ENCODE measurements at places on chromosomes 2 and 18.

- no peak for DNase-seq
Observed at GRCh38 chr2:50126845-50127244, 905.1 kb downstream of the NRXN1 start.

DNA sequence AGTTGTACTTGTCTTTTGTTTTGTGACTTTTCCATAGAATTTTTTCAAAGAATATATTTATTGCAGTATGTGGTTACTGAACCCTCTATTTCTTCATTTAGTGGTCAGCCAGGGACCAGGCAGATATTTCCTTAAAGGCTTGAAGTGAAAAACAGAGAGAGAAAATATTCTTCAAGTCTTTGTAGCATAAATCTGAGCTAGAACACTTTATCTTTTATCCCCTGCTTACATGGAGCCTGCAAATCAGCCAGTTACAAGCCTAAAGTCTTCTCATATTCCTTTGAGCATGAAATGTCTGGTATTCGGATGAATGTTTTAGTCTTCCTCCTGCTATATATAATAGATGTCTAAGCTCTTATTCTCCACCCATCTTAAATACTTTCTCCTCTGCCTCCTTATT lies 1557.5 kb upstream of the ACVR2A start:
- DNase-seq = no peak

DNA sequence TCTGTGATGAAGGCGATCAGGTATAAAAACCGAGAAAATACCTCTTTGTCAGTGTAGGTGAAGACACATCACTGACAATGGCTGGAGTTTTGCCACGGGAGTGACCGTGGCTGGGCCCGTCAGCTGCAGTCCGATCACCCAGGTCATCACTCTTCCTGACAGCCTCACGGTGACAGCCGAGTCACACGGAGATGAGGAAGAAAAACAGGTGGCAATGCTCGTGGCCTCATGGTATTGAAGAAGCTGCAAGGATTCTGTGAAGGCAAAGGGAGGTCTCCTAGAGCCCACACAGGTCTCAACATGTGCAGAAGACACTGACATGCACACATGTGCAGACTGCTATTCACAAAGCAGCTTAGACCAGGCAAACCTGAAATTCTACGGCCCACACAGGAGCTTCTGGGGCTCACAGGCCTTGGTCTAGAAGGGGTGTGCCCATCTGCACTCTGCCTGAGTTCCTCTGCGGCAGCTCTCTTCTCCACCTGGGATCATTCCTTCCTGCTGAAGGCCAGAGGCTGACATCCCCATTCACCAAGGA lies 7.4 kb downstream of the COPS9 start:
- no peak for DNase-seq

- no peak for DNase-seq
Observed at GRCh38 chr2:237154884-237155851, 69.5 kb downstream of the COPS8 start.

GRCh38 chr2:75495862-75496261 lies 64.9 kb downstream of the EVA1A start:
- DNase-seq = no peak

DNA sequence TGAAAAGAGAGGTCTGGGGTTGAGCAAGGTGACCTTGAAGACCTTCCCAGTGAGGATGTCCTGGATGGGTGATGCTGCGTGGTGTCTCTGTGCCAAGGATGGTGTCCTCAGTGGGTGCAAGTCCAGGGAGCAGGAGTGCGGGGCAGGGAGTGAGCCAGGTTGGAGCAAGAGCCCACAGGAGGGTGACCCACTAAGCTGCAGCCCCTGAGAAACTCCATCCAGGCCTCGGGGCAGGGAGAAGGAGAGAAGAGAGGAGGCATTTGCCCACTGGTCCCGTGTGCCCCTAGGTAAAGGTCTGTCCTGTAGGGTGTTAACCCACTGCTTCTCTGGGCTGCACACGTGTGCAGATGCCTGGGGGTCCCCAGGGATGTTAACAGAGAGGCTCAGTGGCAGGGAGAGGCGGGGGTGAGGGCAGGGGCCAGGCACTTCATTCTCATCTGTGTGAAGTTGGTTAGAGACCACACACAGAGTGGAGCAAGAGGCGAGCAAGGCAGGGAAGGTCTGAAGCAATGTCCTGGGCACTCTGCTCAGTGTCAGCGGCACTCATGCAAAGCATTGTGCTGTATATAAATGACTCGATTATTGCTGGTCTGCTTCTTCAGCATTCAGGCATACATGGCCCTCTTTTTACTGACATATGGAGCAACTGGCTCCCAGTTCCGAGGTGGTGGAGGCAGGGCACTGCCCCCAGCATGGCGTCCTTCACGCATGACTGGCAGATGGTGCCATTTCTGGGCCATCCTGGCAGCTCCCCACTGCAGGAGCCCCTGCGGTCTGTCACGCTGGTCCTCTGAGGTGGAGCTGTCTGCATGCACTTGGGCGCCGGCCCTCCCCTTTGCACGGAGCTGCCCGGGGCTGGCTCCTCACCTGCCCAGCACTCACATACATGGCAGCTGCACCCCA lies 117.2 kb upstream of the HS6ST1 start:
- no peak for DNase-seq

- no peak for DNase-seq
Observed at GRCh38 chr18:9762526-9762925, 54.4 kb downstream of the RAB31 start.

GRCh38 chr2:172058660-172059059 lies 26.6 kb upstream of the DLX1 start:
- DNase-seq = no peak

DNA sequence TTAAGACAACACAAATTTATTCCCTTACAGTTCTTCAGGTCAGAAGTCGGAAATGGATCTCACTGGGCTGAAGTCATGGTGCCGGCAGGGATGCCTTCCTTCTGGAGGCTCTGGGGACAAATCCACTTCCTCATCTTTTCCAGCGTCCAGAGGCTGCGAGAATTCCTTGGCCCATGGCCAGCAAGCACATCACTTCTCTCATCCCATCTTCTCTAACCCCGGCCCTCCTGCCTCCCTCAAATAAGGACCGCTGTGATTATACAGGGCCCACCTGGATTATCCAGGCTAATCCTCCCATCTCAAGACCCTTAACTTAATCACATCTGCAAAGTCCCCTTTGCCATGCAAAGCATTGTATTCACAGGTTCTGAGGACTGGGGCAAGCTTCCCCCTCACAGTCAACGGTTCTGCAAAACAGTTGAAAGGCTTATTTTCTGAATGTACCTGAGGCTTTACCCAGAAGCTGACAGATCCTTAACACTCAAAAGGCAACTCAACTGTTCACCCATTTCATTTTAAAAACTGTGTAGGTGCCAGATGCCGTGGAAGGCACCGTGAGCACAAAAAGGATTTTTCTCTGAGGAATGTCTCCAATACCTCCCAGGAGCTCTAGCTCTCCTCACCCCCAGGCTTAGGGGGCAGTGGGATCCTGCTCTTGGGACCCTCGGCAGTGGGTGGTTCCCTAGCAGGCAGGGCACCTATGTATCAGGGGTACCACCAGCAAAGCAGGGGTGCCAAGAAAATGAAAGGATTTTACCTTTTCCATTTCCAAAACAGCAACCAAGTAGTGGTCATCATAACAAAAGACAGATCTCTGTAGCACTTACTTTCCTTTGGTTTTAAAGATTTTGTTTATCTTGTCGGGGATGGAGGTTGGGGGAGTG lies 84.0 kb downstream of the KCTD1 start:
- no peak for DNase-seq

DNA sequence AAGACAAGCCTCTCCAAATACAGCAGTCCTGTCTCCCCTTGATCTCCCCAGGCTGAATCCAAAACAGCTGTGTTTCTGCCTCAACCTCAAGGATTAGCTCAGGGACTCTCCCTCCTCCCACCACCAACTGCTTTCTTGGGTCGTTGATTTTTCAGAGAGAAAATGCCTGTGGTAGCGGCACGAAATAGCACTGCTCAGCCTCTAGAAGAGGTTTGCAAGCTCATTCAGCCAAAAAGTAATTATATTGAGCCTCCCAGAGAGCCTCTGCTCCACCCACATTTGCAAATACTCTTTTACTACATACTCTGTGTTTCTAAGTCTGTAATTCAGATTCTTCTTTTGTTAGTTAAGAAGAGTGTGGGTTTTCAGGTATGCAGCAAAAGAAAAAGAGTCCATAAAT lies 396.4 kb upstream of the TNP1 start:
- DNase-seq = no peak

DNA sequence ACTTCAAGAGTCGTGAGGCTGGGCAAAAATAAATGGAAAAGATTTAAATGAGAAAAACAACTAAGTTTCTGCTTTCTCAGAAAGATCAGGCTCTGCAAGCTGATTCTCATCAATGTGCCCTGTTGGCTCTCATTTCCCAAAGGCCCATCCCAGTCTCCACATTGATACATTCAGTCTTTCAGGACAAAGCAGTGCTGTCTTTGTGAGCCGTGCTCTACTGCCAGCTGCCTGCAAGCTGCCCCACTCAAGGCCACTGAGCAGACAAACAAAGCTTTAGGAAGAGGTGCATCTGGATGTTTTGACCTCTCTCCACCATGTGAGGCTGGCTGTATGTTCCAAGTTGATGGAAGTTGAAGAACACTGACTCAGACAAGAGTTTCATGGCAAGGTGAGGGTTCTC lies 48.8 kb downstream of the FSHR start:
- DNase-seq = no peak

DNA sequence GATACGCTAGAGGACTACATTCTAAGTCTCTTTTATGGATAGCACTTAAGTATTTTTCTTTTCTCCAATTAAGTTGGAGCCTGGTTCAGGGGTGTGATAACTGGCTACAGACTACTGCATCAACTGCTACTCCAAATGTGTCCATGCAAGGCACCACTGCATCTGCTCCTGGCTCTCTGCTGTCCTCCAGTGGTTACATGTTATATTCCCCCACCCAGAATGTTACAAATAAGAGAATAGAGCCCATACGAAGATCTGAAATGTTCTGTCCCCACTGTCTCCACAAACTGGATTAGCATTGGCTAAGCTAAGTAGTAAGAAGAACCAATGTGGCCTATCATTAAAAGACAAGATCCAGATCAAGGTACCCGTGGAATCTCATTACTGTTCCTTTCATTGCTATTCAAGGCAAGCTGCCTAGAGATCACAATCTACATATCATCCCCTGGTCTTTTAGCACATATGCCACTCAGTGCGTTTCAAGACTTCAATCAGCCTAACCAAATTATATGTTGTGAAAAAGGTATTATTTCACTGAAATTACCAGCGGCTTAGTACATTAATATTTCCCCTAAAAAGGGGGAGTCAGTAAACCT lies 308.3 kb upstream of the SLC8A1 start:
- DNase-seq = no peak

DNA sequence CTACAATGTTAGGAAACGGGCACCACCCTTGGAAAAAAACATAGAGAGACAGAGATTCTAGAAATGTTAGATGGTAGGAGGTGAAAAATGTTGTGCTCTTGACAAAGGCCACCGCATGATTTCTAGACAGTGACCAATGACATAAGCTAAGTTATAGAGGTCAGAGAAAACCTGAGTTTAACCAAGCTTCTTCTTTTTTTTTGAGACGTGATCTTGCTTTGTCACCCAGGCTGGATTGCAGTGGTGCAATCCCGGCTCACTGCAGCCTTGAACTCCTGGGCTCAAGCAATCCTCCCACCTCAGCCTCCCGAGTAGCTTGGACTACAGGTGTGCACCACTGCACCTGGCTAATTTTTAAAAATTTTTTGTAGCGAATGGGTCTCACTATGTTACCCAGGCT lies 13.0 kb downstream of the FER1L5 start:
- DNase-seq = no peak

- no peak for DNase-seq
Observed at GRCh38 chr18:62697636-62698035, 17.7 kb upstream of the PHLPP1 start.

GRCh38 chr2:109174214-109174613 lies 45.2 kb downstream of the SH3RF3 start:
- DNase-seq = no peak

DNA sequence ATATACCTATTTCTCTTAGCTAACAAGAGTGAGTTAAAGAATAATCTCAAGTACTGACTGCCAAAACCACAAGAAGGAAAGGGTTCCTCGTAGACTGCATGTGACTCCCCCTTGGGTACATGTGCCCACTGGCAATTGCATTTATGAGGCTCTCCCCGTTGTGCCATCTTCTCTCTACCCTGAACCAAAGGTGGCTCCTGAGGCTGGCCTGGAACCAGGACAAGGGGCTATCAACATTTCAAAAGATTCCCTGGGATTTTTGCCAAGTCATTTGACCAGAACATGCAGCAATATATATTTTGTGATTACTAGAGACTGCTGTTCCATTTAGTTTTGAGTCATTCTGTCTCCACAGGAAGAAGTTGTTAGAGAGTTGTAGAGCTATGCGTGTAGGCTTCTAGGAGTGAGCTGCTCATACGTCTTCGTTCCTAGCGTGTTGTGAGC lies 45.8 kb downstream of the LAMA3 start:
- no peak for DNase-seq

- DNase-seq = no peak
Observed at GRCh38 chr18:76494231-76495005, 624 bp downstream of the ZNF516 start.

GRCh38 chr2:126921066-126921465 lies 22.4 kb downstream of the TEX51 start:
- DNase-seq = no peak

DNA sequence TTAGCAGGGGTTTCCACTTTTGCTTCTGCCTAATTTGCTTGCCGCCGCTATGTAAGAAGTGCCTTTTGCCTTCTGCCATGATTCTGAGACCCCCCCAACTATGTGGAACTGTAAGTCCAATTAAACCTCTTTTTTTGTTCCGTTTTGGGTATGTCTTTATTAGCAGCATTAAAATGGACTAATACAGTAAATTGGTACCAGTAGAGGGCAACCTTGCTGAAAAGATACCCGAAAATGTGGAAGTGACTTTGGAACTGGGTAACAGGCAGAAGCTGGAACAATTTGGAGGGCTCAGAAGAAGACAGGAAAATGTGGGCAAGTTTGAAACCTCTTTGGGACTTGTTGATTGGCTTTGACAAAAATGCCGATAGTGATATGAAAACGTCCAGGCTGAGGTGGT lies 216.1 kb upstream of the FSIP2 start:
- no peak for DNase-seq

GRCh38 chr2:172342611-172343010 lies 84.8 kb upstream of the ITGA6 start:
- DNase-seq = no peak

GRCh38 chr2:157032017-157032416 lies 225.5 kb upstream of the GALNT5 start:
- no peak for DNase-seq

DNA sequence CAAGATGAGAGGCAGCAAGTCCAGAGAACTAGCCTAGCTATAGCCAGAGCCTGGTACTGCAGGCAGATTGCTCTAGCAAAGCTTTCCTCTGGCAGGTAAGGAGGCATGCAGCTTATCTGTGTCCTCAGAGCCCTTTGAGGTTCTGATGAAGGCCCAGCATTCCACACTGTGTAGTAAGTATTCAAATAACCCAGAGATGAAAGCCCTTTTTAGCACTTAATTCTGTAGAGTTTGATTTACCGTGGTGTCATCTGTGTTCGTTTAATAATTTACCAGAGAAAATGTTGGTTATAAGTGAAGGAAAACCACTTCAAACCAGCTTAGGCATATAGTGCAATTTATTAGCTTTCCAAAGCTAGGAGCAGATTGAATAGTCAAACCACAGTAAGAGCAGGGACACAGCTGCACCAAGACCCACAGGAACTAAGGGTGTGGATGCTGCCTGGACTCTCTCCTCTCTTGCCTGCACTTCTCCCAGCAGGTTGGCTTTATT lies 226.6 kb downstream of the BABAM2 start:
- no peak for DNase-seq

Measured in cortex of kidney (tissue), 1 donor.